ENCODE measurements at places on chromosomes 5 and 9.

GRCh38 chr9:24090566-24090965, 264.5 kb upstream of the ELAVL2 start:
- DNase-seq, result no peak

GRCh38 chr5:107301999-107302398, 368.7 kb downstream of the EFNA5 start:
- no peak for DNase-seq

- no peak for DNase-seq
These were observed 11.3 kb upstream of the EXOC3 start for GRCh38 chr5:431711-432050.

GRCh38 chr9:37972351-37972848, 68.5 kb upstream of the SLC25A51 start:
- DNase-seq, result no peak

DNA sequence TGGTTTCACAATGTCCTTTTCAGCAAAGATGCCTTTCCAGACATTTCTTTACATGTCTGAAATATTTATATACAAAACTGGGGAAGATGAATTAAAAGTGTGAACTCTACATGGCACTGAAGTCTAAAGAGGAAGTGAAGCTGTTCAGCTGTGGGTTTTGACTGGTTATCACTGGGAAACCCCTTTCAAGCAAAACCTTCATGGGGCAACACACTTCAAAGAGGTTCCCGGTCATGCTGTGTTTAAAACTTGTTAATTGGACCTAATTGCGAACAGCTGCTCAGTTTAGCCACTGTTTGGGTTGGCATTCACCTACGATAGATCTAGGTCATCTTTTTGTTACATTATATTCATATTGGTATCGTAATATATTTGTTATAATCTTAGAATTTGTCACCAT, 20.0 kb upstream of the GDNF start:
- DNase-seq, result no peak

DNA sequence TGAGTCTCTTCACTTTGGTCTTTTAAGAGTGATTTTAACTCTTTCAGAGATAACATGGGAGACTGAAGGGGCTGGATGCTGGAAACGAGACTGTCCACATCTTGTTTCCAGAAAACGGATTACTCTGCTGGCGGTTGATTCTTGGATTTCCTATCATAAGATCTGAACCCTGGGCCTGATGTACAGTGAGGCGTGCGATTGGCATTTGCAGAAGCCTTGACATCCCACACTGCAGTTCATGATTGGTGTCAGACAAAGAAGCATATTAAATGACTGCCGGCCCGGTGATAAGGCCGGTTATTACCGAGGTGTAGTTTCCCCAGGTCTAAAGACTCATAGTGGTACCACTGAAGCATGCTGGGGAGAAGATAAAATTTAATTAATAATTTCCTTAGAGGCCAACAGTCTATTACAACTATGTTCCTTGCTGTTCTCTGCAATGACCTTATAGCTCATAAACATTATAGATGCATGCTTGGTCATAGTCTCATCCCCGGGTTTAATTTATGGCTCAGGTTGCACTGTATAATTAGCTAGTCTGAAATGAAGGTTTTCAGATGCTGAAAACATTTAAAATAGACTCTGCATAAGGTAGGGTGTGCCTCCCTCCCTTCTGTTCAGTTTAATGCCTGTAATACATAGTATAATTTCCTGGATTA, 99.2 kb downstream of the PPP2R2B start:
- DNase-seq, result no peak

GRCh38 chr5:97847920-97848631, 665.0 kb upstream of the RIOK2 start:
- no peak for DNase-seq

GRCh38 chr9:117413346-117414219, 1.3 kb downstream of the ASTN2 start:
- no peak for DNase-seq

DNA sequence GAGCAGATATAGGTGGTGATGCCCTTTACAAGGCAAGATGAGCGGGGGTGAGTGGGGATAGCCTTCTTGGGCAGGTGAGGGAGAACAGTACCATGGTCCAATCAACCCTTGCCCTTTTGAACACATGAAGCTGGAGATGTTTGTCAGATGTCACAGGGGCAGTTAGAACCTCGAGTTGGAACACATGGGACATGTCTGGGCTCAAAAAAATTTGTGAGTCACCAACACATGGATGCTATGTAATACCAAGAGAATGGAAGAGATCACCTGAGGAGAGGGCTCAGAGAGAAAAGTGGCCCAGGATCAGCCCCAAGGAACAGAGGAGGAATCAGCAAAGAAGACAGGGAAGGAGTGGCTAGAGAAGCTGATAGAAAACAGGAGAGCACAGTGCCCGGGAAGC, 4.7 kb downstream of the PHYKPL start:
- no peak for DNase-seq

GRCh38 chr5:53035868-53036381, 46.8 kb downstream of the ITGA2 start:
- no peak for DNase-seq

DNA sequence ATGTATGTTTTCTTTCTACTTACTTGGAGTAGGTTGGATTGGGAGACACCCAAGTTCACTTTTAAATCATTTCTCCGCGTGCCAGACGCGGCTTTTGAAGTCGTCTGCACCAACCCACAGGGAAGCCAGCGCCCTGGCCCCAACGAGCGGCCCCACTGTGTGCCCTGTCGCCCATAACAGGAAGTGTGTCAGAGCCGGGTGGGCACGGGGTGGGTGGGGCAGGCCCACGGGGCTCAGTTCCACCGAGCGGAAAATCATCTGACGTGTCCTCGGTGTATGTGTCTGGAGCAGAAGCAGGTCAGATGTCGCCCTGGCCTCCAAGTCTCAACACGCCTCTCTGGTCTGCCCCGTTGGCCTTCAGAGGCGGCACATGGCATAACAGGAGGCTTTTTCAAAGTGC, 22.7 kb upstream of the SMIM23 start:
- DNase-seq, result no peak

- DNase-seq, result no peak
These were observed 35.1 kb upstream of the EXOC3 start for GRCh38 chr5:407801-408268.

- no peak for DNase-seq
These were observed 19.5 kb downstream of the NCS1 start for GRCh38 chr9:130191749-130192120.
